ENCODE measurements at places on chromosomes 5 and 9.

GRCh38 chr5:110048491-110048890 is 358.8 kb downstream of the MAN2A1 start:
- DNase-seq, result no peak

DNA sequence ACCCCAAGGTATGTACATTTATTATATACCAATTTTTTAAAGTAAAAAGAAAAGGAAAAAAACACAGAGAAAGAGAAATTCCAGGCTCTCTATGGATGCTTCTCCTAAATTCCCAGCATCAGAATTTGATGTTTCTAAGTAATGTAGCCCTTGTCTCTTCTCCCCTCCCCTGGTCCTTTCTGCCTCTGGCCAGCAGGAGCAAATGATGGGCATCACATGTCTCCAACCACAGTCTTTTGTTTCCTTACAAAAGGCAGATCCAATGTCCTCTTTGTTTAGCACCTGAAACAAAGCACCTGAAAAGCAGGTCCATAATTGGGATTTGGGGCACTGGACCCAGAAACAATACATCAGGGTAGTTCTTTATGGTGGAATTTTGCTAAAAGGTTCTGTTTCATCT is 50.4 kb upstream of the APC start:
- DNase-seq, result no peak

- DNase-seq, result peak; percentile 50
Measured at GRCh38 chr5:143495821-143496275, 92.4 kb upstream of the NR3C1 start.

DNA sequence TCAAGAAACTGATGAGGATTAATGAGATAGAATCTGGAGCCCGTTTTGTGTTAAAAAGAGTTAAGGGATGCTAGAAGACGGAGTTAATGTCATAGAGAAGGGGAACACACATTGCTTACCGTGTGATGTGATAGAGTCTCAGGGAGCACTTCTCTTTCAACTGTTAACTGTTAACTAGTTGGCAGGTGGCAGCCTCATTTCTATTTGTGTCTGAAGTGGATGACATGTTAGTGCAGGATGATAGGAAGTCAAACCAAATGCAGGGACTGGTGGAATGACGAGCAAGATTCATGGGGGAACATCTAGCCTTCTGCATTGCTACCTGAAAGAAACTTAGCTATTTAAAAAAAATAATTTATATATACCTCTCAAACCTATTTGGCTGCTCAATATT is 222.7 kb downstream of the MAST4 start:
- no peak for DNase-seq

- no peak for DNase-seq
Measured at GRCh38 chr5:149161026-149161687, 19.9 kb downstream of the ABLIM3 start.

- DNase-seq, result no peak
Measured at GRCh38 chr9:79641070-79641469, 69.3 kb downstream of the TLE4 start.

- no peak for DNase-seq
Measured at GRCh38 chr9:10649076-10649475, 36.3 kb upstream of the PTPRD start.

DNA sequence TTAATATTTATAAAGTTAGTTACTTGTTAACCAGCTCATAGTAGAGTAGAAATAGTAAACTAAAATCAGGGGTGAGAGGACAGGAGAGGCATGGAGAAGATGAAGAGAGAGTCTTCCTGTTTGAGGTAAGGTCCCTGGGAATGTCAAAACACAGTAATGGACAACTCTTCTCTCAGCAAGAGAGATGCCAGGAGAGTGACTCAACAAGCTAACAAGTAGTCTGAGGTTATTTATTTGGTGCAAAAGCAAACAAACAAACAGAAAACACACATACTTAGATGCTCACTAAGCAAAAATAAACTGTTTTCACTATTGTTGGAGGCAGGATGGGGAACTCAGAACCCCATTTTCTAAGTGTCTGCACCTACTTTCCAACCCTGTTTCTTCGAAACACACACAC is 333.2 kb upstream of the RFX3 start:
- DNase-seq, result no peak

DNA sequence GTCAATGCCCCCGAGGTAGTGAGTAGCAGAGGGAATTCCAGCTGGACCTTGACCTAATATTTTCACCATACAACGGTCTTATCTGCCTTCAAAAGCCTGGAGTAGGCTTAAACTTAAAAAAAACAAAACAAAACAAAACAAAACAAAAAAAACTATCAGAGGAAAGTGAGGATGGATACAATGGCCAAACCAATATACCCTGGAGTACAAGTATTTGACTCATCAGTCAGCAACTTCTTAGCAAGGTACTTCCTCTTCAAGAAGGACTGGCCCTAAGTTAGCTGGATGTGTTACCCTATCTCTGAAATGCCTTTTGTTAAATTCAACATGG is 160.6 kb upstream of the GNA14 start:
- DNase-seq, result no peak

DNA sequence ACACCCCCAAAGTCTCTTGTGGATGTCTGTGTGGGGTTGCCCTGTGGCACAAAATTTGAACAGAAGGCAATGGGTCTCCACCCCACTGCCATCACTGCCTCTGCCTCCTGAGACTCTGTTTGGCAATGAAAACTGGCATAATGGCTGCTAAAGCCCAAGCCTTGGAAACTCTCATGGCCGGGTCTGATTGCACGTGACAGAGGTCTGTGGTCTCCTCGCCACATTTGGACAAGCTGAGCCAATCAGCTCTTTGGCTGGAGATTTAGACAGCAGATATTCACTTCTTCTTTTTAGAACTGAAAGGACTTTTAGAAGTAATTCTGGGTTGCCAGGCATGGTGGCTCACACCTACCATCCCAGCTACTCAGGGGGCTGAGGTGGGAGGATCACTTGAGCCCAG is 5.5 kb downstream of the GGTA1 start:
- no peak for DNase-seq

GRCh38 chr9:129414993-129415941 is 205.6 kb downstream of the C9orf50 start:
- no peak for DNase-seq

DNA sequence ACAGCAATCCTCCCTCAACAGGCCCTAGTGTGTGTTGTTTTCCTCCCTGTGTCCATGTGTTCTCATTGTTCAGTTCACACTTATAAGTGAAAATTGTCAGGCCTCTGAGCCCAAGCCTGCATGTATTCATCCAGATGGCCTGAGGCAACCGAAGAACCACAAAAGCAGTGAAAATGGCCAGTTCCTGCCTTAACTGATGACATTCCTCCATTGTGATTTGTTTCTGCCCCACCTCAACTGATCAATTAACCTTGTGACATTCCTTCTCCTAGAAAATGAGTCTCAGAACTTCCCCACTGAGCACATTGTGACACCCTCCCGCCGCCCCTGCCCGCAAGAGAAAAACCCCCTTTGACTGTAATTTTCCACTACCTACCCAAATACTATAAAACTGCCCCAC is 17.4 kb upstream of the TRPC7 start:
- DNase-seq, result no peak

GRCh38 chr5:6250121-6250520 is 128.2 kb downstream of the MED10 start:
- DNase-seq, result no peak

DNA sequence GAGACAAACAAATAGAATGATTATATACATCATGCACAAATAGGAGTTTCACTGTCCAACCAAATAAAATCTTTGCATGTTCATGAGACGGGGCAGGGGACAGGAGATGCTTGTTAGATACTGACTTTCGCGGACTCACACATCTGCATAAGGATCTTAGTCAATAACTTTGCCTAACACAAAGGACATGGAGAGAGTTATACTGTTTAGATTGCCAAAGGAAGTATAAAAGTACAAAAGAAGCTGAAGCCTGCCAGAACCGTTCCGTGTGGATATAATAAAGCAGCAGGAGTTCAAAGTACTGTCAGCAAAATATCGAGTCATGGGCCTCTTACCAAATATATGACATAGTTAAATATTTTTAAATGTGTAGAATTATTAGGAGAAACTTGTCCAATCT is 1148.4 kb downstream of the EFNA5 start:
- no peak for DNase-seq

GRCh38 chr5:16066810-16067209 is 112.8 kb downstream of the MARCHF11 start:
- no peak for DNase-seq

DNA sequence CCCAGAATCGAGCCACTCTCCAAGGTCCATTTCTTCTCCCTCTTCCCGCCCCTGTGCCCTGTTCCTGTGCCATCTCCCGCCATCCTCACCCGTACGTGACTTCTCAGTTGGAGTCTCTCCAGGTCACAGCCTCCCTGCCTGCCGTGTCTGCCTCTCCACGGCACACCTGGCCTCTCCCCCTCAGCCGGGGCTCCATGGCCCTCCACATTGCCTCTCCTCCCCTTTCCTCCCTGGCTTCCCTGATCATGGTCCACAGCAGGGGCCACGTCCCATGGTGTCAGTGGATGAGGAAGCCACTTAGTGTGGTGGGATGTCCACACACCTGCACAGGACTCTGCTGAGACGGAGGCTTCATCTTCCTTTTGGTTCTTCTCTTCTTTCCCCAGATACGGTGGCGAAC is 2.3 kb downstream of the PAEP start:
- DNase-seq, result no peak

DNA sequence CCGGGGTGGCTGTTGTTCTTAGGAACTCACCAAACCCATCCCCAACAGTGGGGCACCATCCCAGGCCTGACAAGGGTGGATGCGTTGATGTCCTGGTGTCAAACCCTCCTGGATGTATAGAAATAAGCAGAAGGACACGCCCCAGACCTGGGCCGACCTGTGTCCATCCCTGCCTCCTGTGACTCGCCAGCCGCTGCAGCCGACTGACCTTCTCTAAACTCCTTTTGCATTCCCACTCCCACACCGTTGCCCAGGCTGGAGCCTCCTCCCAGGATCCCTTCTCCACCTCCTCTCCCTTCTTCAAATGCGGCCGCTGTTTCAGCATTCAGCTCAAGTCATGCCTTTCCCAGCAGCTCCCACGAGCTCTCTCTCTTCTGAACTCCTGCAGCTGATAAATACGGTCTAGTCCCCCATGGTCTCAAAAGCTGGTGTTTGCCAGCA is 213.2 kb upstream of the IER5L start:
- DNase-seq, result no peak

- no peak for DNase-seq
Measured at GRCh38 chr5:6708814-6709213, 4.4 kb upstream of the TENT4A start.

DNA sequence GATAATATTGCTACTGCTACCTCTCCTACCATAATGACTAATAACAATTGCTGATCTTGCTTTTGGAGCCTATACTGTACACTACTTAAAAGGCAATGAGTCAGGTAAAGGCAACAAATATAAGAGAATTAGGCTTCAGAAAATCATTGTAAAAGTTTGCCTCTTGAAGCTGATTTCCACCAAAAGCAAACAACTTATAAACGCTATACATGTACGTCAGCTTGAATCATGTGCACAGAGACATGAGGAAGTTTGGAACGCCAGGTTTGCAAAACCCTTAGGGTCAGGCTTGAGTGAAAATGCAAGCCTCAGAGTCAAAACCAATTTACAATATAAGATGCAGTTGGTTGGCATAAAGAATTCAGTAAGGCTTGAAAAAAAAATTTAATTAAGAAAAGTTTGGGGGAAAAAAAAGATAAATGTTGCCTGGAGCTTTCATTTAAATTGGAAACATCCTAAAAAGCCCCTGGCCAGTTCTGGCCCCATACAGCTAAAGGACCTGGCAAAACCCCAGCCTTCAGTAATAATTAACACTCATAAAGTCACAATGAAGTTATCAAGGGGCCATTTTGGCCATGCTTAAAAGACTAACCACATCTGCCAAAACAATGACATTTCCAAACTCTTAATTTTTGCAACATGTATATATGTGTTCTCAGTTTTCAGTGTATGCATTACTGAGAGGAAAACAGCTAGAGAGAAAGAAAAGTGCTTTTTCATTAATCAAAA is 181.0 kb upstream of the NFIL3 start:
- DNase-seq, result no peak

DNA sequence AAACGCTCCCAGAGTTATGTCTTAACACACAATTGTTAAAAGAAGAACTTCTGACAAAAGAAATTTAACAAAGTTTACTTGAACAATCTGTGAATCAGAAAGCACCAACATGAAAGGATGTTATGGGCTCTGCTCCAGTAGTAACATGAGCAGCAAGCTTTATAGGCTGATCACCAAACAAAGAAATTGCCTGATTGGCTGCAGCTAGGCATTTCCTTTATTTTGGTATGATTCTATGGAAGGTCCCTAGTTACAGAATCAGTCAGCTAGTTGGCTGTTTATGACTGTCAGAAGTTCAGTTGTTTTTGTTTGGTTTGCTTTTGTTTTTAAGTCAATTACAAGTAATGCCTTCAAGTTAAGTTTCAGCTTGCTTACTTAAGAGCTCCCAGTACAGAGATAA is 102.4 kb upstream of the SMC2 start:
- DNase-seq, result peak; percentile 18

- DNase-seq, result peak; percentile 52
Measured at GRCh38 chr9:21995006-21995665, 545 bp downstream of the CDKN2B-AS1 start.

DNA sequence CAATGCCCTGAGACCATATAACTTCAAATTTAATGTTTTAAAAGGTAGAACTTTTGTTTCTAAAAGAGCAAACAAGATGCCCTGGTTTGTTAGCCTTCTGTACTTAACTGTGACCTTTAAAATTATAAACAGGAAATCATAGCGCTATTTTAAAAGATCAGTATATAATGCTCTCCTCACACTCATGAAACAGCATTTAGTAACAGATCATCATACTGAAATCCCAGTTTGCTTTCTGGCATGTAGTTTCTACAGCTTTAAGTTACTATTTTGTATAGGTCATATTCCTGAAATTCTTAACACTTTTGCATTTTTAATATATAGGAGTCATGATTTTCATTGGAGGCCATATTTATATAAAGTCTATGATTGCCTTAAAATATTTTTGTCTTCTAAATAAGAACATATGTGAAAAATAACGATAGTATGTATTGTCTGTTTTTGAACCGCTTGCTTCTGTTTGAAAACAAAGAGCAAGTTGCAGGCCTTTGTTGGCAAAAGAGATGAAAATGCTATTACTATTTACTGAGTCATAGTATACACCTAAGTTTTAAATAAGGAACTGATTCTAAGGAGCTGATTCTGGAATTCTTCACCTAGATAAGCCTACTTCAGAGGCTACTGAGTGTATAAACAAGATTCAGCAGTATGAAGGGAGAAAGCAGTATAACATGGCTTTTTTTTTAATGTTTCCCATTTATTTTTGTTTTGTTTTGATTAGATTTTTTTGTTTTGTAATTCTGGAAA is 20.5 kb downstream of the SRFBP1 start:
- no peak for DNase-seq

- DNase-seq, result no peak
Measured at GRCh38 chr5:91245871-91246270, 137.2 kb downstream of the ARRDC3 start.

- DNase-seq, result no peak
Measured at GRCh38 chr5:138629392-138629791, 54.2 kb upstream of the HSPA9 start.

DNA sequence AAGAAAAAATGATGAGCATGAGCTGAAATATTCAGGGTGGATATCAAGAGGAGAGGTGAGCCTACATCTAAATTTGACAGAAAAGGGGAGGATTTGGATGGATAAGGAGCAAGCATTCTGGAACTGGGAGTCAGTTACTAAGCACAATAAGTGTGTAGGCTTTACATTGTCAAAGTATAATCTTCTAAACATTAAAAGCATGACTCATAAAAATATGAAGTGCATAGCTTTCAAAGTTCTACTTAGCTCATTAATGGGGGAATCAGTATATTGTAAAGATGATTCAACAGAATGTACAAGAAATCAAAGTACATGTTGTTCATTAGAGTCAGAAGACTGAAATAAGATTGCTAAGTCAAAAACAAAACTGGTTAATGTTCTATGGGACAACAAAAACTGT is 248.0 kb upstream of the GAS1 start:
- no peak for DNase-seq

Measured in stromal cell of bone marrow (primary cell).